Activated CD8-positive, alpha-beta memory T cell treated with anti-CD3 and anti-CD28 coated beads, Interleukin-2, amount 50 U/mL, for 4 hours (primary cell): ENCODE measurements at places on chromosomes 6 and 20.
A peak's percentile ranks its signal among the peaks of the same experiment; 100 is the strongest.

GRCh38 chr6:54094786-54095185 is 16.5 kb upstream of the MLIP start:
- no peak for DNase-seq

DNA sequence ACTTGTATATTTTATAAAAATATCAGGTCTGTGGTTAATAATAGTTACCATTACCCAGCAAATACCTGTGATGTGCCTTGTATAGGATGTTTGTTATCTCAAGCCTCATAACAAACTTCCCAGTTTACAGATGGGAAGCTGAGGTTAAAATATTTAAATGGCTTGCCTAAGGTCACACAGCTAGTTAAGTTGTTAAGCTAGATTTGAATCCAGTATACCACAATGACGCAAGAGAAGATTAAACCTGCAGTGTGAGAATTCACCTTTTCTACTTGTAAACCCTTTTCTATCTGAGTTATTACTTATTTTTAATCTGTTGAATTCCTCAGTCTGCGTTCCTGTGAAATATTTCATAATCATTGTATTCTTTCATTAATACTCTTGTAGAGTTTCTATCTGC is 4.9 kb downstream of the DSP start:
- DNase-seq: no peak

DNA sequence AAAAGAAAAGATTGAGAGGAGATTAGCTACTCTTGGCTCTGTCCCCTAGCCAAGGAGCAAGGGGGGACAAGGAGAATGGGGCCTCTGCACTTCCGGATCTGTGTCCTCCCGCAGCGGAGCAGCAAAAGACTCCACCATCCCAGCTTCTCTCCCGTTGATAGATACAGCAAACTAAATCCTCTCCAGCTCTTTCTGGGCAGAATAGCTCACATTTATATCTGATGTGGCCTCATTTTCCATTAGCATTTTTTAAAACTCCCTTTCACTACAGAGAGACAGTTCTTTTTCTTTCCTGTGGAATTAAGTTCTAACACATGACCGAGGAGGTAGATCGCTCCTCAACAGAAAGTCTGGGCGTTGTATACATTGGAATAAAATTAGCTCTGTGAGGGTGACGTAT is 260.9 kb upstream of the SOX4 start:
- DNase-seq: no peak

DNA sequence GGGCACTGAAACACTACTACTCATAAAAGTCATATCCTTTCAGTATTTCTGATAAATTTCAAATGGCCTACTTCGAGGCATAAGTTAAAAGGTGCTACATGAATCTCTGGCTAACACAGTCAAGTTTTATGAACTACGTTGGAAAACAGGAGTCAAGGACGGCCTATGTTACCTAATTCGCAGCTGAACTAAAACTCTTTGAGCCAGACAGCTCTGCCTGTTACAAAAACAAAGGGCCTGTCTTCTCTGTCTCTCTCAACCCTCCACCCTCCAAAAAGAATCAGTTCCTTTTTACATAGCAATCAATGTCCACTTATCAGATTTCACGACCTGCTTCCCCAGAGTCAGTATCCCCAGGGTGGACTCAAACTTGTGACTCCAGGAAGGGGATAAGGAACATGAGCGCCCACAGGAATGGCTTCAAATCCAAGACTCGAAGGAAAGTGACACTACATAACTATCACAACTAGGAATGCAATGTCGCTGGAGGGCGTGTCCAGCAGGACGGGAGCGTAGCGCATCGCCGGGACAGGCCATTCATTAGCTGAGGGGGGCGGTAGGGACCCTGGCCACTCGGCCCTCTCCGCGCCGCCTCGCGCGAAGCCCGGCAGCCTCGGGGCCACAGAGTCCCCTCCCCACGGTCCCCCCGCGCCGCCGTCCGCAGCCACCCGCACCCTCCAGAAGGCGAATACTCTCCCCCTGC is 591 bp downstream of the IBTK start:
- DNase-seq: no peak

DNA sequence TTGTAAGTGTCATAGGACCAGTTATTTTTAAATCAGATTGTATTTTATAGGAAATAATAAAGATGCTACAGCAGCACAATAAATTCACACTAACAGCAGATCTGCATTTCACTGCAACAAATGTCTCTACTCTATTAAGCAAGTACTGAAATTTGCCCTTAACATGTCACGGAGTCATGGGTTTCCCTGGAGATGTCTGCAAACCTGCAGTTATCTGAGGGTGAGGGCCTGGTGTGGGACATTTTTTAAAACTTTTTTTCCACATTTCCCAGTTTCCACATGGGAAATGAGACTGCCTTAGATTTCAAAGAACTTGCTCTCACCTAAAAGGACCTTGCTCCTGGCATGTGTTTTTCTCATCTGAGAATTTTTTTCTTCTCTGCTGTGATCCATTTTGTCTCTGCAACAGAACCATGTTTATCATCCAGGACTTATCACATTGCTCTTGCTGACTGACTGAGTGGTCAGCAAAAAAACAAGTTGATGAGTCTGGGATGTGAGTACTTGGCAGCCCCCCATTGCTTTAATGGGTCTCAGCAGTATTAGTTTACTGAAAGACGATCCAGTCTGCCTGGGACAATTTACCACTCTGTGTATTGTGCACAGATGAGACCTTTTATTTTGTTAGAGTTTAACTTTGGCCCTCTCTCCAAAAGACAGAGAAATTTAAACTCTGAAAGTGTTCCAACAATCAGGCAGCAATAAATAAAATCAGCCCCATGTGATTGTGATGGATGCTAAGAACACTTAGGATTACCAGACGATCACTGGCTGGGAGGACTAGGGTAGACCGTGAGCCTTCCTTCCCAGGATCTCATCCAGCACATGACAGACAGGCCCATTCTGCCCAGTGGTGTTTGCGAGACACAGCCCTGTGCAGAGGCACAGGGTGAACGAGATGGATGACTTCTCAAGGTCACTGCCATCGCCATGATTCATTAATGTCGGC is 268.8 kb downstream of the BTBD9 start:
- no peak for DNase-seq

GRCh38 chr6:41071501-41071922 is 644 bp downstream of the OARD1 start:
- DNase-seq: peak; percentile 61

DNA sequence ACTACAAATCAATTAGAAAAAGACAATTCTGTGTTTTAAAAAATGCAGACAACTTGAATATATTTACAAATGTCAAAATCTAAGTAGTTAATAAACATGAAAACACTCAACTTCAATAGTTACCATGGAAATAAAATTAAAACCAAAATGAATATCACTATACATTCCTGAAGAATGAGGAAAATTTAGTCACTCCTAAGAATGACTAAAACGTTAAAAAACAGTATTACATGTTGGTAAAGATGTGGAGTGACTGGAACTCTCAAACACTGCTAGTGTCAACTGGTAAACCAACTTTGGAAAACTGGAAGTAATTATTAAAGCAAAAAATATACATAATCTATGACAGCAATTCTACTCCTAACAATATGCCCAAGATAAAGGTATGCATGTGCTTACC is 36.3 kb downstream of the AHI1 start:
- no peak for DNase-seq

GRCh38 chr6:158567152-158567551 is 7.3 kb downstream of the TMEM181 start:
- no peak for DNase-seq

GRCh38 chr6:48977573-48977972 is 485.5 kb downstream of the MMUT start:
- no peak for DNase-seq

DNA sequence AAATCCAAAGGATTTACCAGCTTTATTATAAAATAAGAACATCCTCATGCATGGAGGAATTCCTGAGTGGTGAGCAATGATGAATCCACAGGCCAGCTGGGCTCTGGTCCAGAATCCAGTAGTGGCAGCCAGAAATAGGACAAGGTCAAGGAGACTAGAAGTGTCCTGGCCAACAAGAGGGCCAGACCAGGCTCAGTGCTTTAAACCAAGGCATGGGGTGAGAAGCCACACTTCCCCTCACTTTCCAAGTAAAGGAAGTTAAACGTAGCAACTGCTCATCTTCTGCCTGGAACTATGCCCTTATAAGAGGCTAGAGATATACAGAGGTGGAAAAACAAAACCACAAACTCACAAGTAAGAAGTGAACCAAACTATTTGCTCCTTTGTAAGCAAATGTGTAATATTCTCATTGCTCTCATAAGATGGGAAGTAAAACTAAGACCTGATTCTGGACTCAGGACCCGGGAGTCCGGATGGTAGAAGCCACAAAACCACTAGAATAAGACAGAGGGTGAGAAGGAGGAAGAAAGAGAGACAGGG is 253.2 kb downstream of the UST start:
- no peak for DNase-seq

DNA sequence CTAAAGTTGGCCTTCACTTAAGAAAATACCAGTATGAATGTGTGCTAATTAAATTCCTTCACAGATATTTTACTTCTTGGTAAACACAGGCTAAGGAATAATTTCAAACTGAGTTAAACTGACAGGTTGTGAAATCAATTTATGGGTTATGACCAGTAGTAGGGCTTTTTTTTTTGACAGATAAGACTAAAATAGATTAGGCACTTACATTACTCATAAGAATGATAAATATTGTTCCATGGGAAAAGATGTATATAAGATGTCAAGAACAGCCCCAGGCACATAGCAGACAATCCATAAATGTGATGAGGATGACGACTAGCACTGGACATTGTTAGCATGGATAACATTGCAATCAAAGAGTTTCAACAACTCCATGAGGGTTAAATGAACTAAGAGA is 22.9 kb downstream of the NT5E start:
- DNase-seq: no peak

DNA sequence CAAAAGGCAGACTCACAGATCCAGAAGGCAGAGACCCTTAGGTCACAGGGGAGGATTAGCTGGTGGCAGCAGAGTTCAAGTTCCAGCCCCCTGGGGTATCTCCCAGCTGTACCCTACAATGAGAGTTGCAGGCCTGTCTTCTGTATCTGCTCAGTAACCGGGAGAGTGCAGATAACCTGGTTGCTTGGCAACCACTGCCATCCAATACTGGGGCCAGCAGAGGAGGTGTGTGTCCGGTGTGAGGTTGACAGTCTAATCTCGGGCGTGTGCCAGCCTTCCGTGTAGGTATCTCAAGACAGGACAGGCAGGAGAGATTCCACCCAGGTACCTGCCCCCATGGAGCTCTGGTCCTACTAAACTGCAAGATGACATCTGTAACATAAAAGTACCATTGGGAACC is 56.6 kb upstream of the TBC1D7 start:
- DNase-seq: no peak

- DNase-seq: no peak
Measured at GRCh38 chr6:130602151-130602770, 224.9 kb upstream of the SMLR1 start.

GRCh38 chr20:3046677-3047462 is 1.0 kb downstream of the MRPS26 start:
- no peak for DNase-seq

DNA sequence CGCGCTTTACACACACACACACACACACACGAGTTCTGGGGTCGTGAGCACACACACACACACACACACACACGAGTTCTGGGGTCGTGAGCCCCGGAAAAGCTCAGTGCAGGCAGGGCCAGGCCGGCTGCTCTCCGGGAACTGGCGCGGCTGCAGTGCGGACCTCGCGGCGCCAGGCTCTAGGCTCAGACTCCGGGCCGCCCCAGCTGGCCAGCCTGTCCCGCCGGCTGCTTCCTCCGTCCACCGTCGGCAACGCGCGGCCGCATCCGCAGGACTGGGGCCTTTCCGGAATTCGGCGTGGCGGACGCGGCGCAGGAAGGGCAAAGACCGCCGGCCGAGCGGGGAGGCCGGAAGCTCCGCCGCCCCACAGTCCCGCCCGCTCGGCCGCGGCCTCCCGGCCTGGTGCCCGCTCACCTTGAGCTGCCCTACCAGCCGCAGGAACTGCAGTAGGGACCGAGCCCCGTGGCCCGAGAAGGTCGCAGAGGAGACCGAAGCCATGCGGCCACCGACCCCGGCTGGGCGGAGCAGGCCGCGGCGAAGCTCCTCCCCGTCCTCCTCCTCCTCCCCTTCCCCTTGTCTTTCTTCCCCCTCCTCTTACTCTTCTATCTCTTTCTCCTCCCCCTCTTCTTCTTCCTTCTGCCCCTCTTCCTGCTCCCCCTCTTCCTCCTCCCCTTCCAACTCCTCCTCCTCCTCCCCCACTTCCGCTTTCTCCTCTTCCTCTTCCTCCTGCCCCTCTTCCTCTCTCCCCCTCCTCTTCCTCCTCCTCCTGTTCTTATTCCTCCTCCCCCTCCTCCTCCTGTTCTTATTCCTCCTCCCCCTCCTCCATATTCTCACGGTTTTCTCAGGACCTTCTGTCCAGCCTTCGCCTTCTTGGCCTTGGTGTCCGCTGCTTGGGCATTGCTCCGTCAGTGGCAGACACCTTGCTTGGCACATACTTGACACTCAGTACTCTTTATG is at the start of gene HDDC2:
Gene HDDC2 (minus strand): TSS at position 533 of the 957 bp plus-strand sequence. CDS start 35 bp downstream, at position 498.
- peak; percentile 54 for DNase-seq

GRCh38 chr6:43468240-43468639 is 9.1 kb upstream of the TJAP1 start:
- no peak for DNase-seq

GRCh38 chr20:58374027-58374850 is 14.8 kb upstream of the VAPB start:
- DNase-seq: no peak

DNA sequence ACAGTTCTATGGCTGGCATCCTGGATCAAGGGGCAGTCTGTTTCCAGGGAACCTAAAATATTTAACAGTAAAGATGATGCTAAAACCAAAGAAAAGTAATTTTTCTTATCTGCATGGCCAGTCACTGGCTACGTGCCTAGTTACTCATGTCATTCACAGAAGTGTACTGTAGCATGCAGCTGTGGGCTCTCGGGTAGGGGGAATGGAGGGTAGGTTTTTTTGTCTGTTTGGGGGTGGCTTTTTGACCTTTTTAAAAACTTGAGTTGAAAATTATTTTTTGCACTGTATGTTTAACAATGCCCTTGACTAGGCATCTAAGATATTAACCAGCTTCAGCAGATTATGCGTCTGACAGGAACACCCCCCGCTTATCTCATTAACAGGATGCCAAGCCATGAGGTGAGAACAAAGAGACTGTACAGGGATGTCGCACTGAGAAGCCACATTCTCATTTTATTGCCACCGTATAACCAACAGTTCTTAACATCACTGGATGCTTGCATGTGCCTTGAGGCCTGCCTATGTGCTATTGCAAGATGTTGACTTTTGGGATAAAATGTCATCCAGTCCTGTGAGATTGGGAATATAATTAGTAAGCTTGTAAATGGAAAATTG is 30.3 kb upstream of the MAPK13 start:
- peak; percentile 26 for DNase-seq

DNA sequence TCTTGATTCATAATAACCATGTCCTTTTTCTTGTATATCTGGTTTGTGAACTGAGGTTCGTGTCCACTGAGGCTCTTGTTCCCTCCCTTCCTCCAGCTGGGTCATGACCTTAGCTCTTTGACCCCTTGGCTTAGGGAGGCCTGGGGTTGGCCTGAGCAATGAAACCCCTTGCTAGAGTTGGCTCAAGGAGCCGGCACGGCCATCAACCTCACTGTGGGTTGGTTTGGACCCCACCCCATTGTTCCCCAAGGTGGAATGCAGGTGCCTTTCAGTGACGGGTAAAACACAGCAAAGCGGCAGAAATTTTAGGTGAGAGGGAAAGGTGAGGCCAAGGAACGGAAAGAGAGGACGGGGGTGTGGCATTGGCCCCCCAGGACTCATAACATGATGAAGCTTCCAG is 44.5 kb upstream of the PHACTR3 start:
- DNase-seq: no peak

GRCh38 chr6:169489563-169490245 is 212.1 kb downstream of the WDR27 start:
- DNase-seq: no peak

- DNase-seq: peak; percentile 42
Measured at GRCh38 chr20:62860924-62861691, 514 bp downstream of the TCFL5 start.
